HEK293T (cell line): ENCODE measurements at places on chromosomes 5 and 9.

DNA sequence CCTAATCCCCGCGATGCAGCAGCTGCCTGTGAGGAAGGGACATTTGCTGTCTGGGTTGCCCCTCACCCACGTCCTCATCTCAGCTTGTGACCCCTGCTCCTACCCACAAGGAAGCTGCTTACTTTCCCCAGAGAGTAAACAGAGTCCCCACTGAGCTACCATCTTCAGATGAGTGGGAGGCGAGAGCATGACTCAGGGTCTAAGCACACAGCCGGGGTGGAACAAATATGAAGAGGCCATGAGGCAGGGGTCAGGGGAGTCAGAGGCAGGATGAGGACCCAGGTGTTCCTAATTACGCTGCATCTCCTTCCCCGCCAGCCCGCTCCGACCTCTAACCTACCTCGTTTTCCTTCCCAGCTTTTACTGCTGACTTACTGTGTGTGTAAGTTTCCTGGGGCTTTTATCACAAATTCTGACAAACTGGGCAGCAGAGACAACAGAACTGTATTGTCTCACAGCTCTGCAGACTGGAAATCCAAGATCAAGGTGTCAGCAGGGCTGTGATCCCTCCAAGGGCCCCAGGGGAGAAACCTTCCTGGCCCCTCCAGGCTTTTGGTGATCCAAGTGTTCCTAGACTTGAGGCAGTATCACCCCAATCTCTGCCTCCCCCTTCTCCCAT, 94.0 kb upstream of the DNAH5 start:
- no peak for DNase-seq

DNA sequence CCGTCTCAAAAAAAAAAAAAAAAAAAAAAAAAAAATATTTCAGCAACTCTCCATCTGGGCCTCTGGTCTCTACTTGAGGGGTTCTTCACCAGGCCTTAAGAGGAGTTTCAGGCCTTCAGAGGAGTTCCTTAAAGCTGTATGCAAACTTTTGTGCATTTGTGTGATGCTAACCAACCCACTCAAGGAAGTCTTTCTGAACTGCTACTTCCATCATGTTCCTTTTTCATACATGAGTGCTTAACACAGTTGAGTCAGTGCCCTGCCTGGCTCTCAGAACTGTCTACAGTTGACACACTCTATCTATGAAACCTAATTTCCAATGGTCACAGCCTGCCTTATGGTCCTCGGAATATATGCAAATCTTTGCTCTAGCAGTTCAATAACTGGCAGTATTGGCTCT, 146.5 kb downstream of the MEF2C start:
- DNase-seq, result no peak

GRCh38 chr9:128026255-128026772, 40.8 kb downstream of the NAIF1 start:
- no peak for DNase-seq

DNA sequence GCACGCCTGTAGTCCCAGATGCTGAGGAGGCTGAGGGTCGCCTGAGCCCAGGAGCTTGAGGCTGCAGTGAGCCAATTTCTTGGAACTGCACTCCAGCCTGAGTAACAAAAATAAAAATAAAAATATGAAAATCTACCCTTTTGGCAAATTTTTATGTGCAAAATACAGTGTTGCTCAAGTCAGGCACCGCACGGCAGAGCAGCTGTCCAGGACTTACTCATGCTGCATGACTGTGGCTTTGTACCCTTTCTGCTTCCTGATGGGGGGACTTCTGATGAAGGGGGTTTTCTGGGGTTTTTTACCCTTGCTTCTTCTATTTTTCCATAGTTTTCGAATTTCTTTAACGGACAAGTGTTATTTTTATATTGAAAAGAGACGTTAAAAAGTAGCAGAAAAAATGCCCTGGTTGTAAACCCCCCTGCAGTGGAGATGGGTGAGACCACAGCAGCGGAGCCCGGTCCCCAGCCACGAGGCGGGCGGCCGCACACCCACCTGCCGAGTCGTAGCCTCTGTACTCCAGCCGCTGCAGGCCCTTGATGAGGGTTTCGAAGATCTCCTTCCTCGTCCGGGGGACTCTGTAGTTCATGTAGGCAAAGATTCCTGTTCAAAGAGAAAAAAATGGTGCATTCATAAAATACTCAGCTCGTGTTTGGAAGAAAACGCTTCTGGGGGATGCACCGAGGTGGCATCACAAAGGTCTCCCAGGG, 15.0 kb downstream of the GFPT2 start:
- DNase-seq, result no peak
